GM10248 (cell line): ENCODE measurements at places on chromosomes 12 and 14.

DNA sequence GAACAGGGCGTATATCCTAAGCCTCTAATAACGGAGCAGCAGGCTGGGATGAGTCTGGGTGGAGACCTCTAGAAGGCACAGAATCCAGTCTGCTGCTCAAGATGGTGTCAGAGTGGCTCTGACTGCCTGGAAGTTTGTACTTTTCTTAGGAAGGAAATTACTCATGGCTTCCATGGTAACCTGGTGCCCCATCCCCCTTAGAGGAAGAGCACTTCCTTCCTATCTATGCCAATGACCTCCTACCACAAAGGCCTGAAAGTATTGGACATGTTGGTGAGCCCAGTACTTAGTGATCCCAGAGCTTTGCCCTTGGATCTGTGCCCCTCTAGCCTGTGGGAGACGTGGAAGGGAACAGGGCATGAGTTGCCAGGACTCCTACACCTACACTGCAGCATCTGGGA lies 1.5 kb downstream of the BATF start:
- no peak for DNase-seq

GRCh38 chr12:6321905-6322304 lies 11.4 kb downstream of the PLEKHG6 start:
- no peak for DNase-seq

DNA sequence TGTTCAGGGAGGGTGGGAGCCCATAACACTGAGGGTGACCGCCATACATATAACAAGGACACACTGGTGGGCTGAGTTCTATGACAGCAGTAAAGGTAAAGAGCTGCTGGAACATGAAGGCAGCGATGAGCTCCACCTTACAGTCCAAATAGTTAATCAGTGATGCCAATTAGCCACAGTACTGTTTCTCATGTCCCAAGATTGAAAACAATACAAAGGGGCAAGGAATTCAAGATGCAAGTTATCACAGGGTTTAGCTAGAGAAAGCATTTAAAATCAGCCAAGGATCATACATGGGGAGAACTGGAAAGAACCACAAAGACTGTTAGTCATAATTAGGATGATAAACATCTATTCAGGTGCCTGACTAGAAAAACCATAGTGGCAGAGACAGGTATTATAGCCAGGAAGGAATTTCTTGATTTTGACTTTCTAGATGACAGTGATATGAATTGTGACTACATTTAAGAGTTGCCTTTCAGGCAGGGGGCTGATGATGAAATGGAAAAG lies 221.2 kb downstream of the SLC2A13 start:
- DNase-seq = no peak

DNA sequence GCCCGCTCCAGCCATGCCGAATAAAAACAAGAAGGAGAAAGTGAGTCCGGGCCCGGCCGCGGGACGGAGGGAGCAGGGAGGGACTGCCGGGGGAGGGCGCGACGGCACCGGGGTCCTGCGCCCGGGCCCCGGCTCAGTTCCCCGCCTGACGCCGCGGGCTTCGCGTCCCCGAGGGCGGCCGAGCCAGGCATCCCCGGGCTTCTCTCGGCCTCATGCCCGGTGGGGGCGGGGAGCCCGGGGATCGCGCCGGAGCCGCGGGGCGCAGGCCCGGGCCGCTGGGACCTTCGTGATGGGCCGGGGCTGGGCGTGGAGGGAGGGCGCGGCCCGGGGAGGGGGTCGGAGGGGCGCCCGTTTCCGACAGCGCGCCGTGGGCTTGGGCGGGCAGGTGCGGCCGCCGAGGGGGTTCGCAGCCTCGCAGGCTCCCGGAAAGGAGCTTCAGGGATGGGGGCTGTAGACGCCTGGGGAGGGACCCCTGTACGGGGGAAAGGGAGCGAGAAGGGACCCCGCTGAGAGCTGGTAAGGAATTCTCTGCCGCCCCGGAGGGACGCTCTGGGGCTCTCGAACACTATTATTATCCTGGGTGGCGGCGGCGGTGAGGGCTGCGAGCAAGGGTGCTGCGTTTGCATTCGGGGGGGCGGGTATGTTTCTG lies 496 bp downstream of the PPP2R5C start:
- DNase-seq = peak; percentile 48

DNA sequence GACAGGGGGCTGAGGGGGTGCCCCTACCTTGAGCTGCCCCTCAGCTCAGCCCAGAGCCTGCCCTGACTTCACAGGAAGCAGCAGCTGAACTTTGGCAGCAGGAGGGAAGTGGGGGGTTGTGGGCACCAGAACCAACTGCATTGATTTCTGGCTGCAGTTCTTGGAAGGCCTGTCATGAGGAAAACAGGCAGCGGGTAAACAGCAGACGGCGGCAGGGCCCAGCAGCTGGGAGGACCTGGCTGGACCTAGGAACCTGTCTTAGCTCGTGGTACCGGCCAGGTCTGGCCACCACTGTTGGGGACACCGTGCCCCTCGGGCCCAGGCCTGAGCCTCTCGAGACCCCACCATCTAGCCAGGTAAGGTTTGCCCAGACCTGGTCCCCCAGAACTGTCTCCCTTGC lies 154.2 kb upstream of the MYL2 start:
- no peak for DNase-seq

DNA sequence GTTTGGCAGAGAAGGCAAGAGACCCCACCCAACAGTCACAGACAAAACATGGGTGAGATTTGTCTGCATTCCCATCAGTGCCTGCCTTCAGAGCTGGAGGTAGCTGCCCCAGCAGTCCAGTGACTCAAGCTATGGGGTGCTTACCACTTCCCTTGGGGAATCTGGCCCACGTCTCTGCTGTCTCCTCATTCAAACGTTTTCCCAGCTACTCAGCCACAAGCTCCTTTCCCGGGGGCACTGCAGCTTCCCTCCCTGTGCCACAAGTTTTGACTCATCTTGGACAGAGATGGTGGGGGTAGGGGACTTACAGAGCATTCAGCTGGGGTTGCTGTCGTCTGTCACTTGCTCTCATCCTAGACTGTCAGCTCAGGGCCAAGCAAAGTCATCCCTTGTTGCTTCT lies 66.6 kb downstream of the FBXL14 start:
- DNase-seq = no peak

DNA sequence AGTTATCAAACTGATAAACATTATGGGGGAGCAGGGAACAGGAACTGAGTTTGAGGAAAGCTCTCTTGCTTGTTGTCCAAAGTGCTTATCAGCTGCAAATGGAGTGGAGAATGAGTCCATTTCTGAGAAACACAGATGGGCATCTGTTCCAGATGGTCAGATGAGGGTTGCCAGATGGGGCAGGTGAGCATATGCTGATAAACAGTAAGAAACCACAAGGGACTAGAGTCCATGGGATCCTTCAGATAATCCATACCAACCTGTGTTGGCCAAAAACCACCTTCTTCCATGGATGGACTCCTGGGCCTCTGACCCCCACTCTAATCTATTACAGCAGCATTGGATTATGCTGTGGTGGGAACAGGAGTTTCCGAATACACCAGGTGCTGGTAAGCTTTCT lies 38.3 kb downstream of the GNS start:
- no peak for DNase-seq

GRCh38 chr14:71400871-71401321 lies 493.6 kb downstream of the PCNX1 start:
- DNase-seq = no peak

GRCh38 chr14:39138440-39138839 lies 24.3 kb downstream of the GEMIN2 start:
- no peak for DNase-seq

DNA sequence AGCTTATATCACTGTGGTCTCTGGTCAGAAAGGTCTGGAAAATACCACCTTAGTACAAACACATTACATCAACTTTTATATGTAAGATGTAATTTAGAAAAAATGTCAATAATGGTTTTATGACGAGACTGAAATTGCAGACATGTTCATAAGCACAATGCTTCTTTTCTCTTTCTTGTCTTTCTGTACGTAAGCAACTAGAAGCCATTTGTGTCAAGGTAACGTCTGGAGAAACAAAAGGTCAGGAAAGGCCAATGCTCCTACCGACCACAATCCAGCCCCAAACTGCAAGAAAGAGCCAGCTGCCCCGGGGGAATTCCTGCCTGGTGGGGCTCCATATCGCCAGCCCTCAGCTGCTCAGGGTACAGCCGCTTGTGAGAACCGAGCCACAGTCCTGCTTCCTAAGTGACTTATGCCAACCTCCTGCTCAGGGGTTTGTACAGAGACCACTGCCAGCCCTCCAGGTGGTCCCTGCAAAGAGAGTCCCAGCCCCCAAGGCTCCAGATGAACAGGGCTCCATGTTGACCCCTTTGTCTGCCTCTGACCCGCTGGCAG lies 6.3 kb downstream of the ZNF839 start:
- no peak for DNase-seq

- DNase-seq = no peak
Observed at GRCh38 chr12:60421741-60422140, 825.9 kb downstream of the SLC16A7 start.

GRCh38 chr14:34569750-34570149 lies 30.2 kb upstream of the EAPP start:
- DNase-seq = no peak
